IMR-90 (cell line): ENCODE measurements at places on chromosomes 2 and 18. TPM values are rescaled to one million over a fixed set of nuclear protein-coding genes. Genes with fewer than 3 reads are reported as not detected.

PTH2R gene
- total RNA-seq = under 0.01 TPM in 1 of 2 replicates, not detected in the other

EPG5 gene
- total RNA-seq = 104 and 114 TPM in 2 replicates

RUFY4 gene
- not detected in 2 replicates for total RNA-seq

L3MBTL4 gene
- total RNA-seq = under 0.01 TPM in 1 of 2 replicates, not detected in the other

RAMP1 gene
- total RNA-seq = 15.8 and 19.2 TPM in 2 replicates

GRCh38 chr2:222935688-222936298, 75.0 kb downstream of the ACSL3 start:
- no peak for DNase-seq
- no peak overlapping the region for H3K27ac ChIP-seq
- no peak overlapping the region for H3K4me3 ChIP-seq
- H3K4me1 ChIP-seq = no peaks in the 10 kb centered on the region

- H3K27ac ChIP-seq = no peak overlapping the region
- H3K4me1 ChIP-seq = no peaks in the 10 kb centered on the region
- H3K4me3 ChIP-seq = no peak overlapping the region
- peaks cover 4% of the 10 kb centered on the region for H3K36me3 ChIP-seq
- no peak for DNase-seq
- H3K27me3 ChIP-seq = no peaks in the 10 kb centered on the region
Observed at GRCh38 chr18:13661051-13661778, 65.1 kb downstream of the FAM210A start.

DNA sequence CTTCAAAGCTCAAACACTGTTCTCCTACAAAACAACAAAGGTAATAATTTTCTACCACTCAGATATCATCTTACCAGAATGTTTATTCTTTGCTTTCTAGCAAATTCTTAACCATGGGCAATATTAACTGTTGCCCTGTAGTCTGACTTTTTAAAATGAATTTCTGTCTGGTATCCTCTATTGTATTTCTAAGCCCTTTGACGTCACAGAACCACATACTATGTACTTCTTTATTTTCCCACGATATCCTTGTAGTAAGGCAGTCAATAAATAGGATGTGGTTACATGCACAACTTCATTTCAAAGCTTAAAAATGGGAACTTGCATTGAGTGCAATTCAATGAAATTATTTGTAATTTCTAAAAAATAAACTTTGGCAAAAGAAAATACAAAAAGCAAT, 58.7 kb downstream of the THADA start:
- no peaks in the 10 kb centered on the region for H3K36me3 ChIP-seq
- no peak overlapping the region for H3K27ac ChIP-seq
- H3K4me3 ChIP-seq = no peak overlapping the region
- peaks cover 7% of the 10 kb centered on the region for H3K4me1 ChIP-seq
- DNase-seq = no peak

DNA sequence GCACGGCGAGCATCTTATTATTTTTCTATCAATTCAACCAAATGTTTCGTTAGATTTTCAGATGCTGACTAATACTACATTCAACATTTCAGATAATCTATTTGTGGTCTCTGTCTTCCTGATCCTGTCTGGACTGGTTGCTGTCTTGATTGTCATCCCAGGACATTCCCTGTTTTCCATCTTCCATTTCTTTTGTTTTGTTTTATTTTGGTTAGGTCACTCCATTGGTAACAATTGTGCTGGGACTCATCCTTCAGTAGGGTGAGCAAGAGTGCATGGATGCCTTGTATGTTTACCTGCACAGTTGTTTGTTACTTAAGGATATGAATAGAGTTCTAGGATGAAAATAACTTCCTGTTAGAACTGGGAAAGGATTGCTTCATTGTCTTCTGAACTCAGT, 55.9 kb upstream of the ACYP2 start:
- H3K4me1 ChIP-seq = peaks cover 4% of the 10 kb centered on the region; the same call in 1 of the 2 replicates
- H3K36me3 ChIP-seq = no peaks in the 10 kb centered on the region
- H3K27me3 ChIP-seq = no peaks in the 10 kb centered on the region
- no peak overlapping the region for H3K4me3 ChIP-seq
- DNase-seq = no peak

GRCh38 chr2:15833731-15834130, 106.6 kb upstream of the MYCN start:
- H3K4me1 ChIP-seq = no peaks in the 10 kb centered on the region
- no peak for DNase-seq
- H3K4me3 ChIP-seq = no peak overlapping the region
- no peaks in the 10 kb centered on the region for H3K27me3 ChIP-seq
- no peaks in the 10 kb centered on the region for H3K36me3 ChIP-seq

GRCh38 chr2:157192445-157193423, 64.8 kb upstream of the GALNT5 start:
- H3K4me3 ChIP-seq = no peak overlapping the region
- no peak overlapping the region for H3K27ac ChIP-seq
- H3K36me3 ChIP-seq = no peaks in the 10 kb centered on the region
- peaks cover 5% of the 10 kb centered on the region; the same call in 1 of the 2 replicates for H3K4me1 ChIP-seq
- DNase-seq = no peak
- H3K27me3 ChIP-seq = no peaks in the 10 kb centered on the region

GRCh38 chr18:77754475-77755044, 504.9 kb downstream of the GALR1 start:
- DNase-seq = no peak
- H3K4me1 ChIP-seq = no peaks in the 10 kb centered on the region
- H3K27ac ChIP-seq = no peak overlapping the region
- H3K27me3 ChIP-seq = no peaks in the 10 kb centered on the region
- H3K36me3 ChIP-seq = no peaks in the 10 kb centered on the region
- H3K4me3 ChIP-seq = no peak overlapping the region

DNA sequence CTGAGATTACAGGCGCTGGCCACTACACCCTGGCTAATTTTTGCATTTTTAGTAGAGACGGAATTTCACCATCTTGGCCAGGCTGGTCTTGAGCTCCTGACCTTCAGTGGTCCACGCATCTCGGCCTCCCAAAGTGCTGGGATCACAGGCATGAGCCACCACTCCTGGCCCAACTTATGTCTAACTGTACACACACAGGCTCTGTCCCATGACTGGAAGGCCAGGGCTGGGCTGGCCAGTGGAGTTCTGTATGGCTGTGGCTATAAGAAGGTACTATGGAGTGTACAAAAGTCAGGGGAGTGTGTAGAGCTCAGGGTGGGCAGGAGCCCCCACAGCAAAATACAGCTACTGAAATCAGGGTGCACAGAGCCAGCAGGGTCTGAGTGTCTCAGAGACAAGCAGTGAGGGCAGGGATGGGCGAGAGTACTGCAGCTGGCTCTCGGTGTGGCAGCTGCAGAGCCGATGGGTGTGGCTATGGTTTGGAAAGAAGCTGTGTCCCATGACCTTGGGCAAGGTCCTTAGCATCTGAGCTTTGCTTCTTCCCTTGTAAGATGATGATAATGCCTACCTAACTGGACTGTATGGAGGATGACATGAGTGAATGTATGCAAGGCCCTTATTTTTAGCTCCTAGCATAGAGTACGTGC, 10.4 kb upstream of the MSGN1 start:
- no peaks in the 10 kb centered on the region for H3K36me3 ChIP-seq
- H3K4me1 ChIP-seq = no peaks in the 10 kb centered on the region
- H3K27me3 ChIP-seq = peaks cover 4% of the 10 kb centered on the region
- no peak overlapping the region for H3K4me3 ChIP-seq
- no peak overlapping the region for H3K27ac ChIP-seq
- no peak for DNase-seq

GRCh38 chr2:9261231-9261883, 54.7 kb downstream of the ASAP2 start:
- no peak overlapping the region for H3K4me3 ChIP-seq
- H3K27me3 ChIP-seq = no peaks in the 10 kb centered on the region
- no peaks in the 10 kb centered on the region for H3K36me3 ChIP-seq
- H3K27ac ChIP-seq = no peak overlapping the region

DNA sequence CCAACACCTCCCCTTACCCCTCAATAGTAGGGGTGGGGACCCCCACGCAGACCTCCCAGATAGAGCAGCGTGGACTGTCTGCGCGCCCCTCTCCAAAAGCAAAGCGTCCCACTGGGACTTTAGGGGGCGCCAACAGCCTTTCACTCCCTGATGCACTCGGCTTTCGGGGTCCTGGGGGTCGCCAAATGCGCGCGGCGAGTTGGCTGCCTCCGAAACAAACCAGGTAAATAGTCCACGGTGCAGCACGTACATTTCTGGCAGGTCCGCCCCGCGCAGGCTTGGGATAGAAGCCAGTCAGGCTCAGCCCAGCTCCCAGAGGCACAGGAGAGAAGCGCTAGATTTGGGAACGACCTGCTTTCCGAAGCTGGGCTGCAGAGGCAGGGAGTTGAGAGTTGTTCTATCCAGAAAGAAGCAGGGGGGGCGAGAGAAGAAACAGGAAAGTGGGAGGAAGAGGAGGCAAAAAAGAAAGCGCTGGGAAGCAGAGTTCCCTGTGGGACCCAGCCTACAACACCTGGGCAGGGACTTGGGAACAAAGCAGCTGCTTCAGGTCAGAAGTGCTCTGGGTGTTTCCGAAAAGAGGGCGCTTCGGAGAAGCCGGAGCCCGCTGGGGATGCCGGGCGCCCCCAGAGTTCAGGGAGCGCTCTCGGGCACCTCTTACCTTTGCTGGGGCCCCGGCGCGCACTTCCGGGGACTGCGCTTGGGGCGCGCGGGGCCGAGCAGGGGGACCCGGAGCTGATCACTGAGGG, 544 bp downstream of the EVA1A start:
- DNase-seq = peak; percentile 38
- H3K4me1 ChIP-seq = peaks cover 15% of the 10 kb centered on the region
- no peaks in the 10 kb centered on the region for H3K27me3 ChIP-seq
- H3K4me3 ChIP-seq = peak overlapping the region; percentile 88

GRCh38 chr2:240725671-240726070, 34.0 kb downstream of the AQP12A start:
- DNase-seq = no peak
- no peak overlapping the region for H3K4me3 ChIP-seq
- H3K27ac ChIP-seq = no peak overlapping the region
- no peaks in the 10 kb centered on the region for H3K36me3 ChIP-seq

- H3K4me1 ChIP-seq = no peaks in the 10 kb centered on the region
- H3K27me3 ChIP-seq = no peaks in the 10 kb centered on the region
- no peaks in the 10 kb centered on the region for H3K36me3 ChIP-seq
- no peak for DNase-seq
- no peak overlapping the region for H3K4me3 ChIP-seq
- no peak overlapping the region for H3K27ac ChIP-seq
Observed at GRCh38 chr18:65259403-65259802, 491.4 kb upstream of the CDH7 start.

- no peak for DNase-seq
- no peaks in the 10 kb centered on the region for H3K36me3 ChIP-seq
- no peak overlapping the region for H3K27ac ChIP-seq
- H3K4me1 ChIP-seq = no peaks in the 10 kb centered on the region
- H3K4me3 ChIP-seq = no peak overlapping the region
Observed at GRCh38 chr2:76808732-76809131, 713.4 kb downstream of the LRRTM4 start.

GRCh38 chr2:67923696-67924095, 139.1 kb downstream of the C1D start:
- no peak overlapping the region for H3K4me3 ChIP-seq
- H3K36me3 ChIP-seq = no peaks in the 10 kb centered on the region
- no peaks in the 10 kb centered on the region for H3K27me3 ChIP-seq
- no peak for DNase-seq
- no peaks in the 10 kb centered on the region for H3K4me1 ChIP-seq
- H3K27ac ChIP-seq = no peak overlapping the region

DNA sequence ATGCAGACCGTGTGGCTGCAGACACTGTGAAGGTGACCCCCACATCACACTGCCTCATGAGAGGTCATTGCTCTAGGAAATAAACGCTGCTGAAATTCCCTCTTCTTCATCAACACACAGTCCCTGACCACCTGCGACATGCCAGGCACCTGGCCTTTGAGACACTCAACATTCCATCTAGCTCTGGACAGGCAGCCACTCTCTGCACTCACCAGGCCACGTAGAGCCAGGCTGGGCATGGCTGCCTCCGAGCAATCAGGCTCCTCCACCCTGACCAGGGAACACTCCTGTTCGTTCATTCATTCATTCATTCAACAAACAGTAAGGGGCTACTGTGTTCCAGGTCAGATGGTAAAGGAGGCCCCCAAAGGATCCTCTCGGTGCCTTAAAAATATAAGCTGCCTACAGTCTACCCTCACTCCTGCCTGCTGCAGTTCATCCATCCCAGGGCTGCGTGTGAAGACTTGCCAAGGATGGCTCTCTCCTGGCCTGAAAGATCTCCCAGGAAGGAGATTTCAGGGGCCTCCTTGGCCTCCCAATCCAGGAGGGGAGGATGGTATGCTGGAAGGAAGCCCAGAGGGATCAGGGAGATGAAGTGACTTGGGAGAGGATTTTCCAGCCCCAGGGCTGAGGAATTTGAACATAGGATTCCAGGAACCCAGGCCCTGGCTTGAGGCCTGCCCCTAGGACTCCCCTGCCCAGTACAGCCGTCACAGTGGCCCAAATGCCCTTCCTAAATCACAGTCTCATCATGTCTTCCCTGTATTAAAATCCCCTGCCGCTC, 66.7 kb downstream of the TNS1 start:
- peak; percentile 52 for DNase-seq
- no peaks in the 10 kb centered on the region for H3K27me3 ChIP-seq
- H3K27ac ChIP-seq = peak overlapping the region; percentile 84
- no peak overlapping the region for H3K4me3 ChIP-seq
- H3K36me3 ChIP-seq = peaks cover 2% of the 10 kb centered on the region; the same call in 1 of the 2 replicates
- peaks cover 58% of the 10 kb centered on the region for H3K4me1 ChIP-seq

- DNase-seq = no peak
- no peaks in the 10 kb centered on the region for H3K4me1 ChIP-seq
- H3K36me3 ChIP-seq = no peaks in the 10 kb centered on the region
Observed at GRCh38 chr2:239913636-239914417, 111.3 kb downstream of the NDUFA10 start.

- DNase-seq = no peak
- H3K4me1 ChIP-seq = no peaks in the 10 kb centered on the region
- H3K36me3 ChIP-seq = no peaks in the 10 kb centered on the region
- H3K27ac ChIP-seq = no peak overlapping the region
Observed at GRCh38 chr2:167361426-167361825, 473.1 kb downstream of the XIRP2 start.

DNA sequence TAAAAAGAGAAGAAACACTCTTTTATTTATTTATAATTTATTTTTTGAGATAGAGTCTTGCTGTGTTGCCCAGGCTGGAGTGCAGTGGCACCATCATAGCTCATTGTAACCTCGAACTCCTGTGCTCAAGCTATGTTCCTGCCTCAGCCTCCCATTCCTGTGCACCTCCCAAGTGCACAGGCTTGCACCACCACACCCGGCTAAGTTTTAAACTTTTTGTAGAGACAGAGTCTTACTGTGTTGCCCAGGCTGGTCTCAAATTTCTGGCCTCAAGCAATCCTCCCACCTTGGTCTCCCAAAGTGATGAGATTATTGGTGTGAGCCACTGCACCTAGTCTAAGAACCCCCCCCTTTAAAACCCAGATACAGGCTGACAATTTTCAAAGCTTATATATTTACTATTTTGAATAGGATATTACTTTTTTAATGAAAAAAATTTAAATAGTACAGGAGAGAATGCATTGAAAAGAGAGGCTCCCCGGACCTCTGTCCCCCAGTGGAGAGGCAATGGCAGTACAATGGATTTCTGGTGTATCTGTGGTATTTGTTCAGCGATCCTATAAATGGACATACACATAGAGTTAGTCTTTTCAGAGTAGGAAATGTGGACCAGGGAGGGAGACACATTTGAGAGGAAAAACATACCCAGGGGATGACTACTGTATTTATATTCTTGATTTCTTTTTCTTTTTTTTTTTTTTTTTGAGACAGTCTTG, 48.1 kb upstream of the CNOT11 start:
- H3K27ac ChIP-seq = no peak overlapping the region
- H3K4me3 ChIP-seq = no peak overlapping the region
- no peaks in the 10 kb centered on the region for H3K36me3 ChIP-seq
- DNase-seq = no peak
- no peaks in the 10 kb centered on the region for H3K27me3 ChIP-seq
- no peaks in the 10 kb centered on the region; the same call in 1 of the 2 replicates for H3K4me1 ChIP-seq

GRCh38 chr18:56083097-56083521, 495.1 kb upstream of the TCF4 start:
- peak; percentile 92 for DNase-seq
- H3K27ac ChIP-seq = peak overlapping the region; percentile 63; the same call in 1 of the 2 replicates
- H3K4me3 ChIP-seq = no peak overlapping the region
